ENCODE measurements at places on chromosomes 11 and 22. TPM values are rescaled to one million over a fixed set of nuclear protein-coding genes. Genes with fewer than 3 reads are reported as not detected.

GRCh38 chr22:36369922-36370791 lies 17.6 kb downstream of the MYH9 start:
- H3K4me1 ChIP-seq, result peaks cover 100% of the 10 kb centered on the region
- no peaks in the 10 kb centered on the region for H3K27me3 ChIP-seq
- no peak for DNase-seq

OR10G6 gene
- not detected for total RNA-seq

DNA sequence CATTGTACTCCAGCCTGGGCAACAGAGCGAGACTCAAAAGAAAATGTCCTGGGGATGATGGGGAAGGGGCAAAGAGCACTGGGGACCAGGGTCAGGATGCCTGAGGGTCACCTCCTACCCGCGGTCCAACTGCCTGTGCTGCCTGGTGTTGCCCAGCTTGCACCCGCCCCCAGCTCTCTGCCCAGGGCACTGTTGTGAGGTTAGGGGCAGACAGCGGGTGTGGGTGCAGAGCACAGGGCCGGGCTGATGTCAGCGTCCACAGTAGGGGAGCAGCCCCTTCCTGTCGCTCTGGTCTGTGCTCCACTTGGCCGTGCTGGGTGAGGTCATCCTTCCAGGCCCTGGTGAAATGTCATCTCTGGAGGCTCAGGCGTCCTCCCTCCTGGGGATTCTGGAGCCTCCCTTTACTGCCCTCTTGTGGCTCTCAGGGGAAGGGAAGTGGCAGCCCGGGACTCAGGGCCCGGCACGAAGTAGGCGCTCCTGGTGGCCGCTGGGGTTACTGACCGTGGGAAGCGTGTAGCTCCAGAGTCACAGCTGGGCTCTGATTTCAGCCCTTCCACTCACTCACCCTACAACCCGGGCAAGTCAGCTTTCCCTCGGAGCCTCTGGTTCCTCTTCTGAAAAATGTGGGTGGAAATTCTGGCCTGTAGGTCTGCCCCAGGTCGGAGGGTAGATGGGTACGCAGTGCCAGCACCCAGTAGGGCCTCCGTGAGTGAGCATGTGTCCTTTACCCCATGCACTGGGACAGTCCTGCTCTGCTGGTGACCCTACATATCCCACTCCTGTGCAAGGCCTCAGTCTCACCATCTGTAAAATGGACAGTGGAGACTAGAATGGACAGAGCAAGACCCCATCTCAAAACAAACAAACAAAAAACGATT lies 17.3 kb upstream of the PRR5 start:
- DNase-seq, result peak; percentile 77
- H3K4me3 ChIP-seq, result no peak overlapping the region
- peak overlapping the region; percentile 24 for H3K27ac ChIP-seq
- no peaks in the 10 kb centered on the region for H3K27me3 ChIP-seq
- H3K4me1 ChIP-seq, result peaks cover 38% of the 10 kb centered on the region

DNA sequence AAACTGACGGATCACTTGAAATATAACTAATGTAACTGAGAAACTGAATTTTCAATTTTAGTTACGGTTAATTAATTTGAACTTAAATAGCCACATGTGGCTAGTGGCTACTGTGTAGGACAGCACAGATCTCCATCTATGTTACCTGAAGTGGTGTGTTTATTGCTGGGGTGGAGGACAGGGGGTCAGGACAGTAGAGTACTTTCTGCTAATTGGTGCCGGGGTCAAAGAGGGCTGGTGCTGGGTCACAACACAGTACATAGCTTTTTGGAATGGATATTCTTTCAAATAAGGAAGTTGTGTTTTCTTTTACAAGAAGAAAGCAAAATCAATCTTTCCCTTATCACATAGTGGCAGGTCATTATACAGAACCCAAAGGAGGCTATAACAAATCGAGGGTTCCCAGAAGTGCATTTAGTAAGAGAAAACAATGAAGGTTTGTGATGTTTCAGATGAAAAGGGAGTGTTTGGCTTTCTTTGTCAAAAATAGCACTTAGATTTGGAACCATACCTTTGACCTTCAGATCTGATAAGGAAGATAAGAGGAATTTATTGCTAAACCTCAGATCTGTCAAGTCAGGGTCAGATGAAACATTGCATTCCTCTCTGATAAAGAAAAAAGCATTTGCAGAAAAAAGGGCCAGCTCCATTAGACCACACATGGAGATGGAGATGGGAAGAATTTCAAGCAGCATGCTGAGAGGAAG lies 384.5 kb downstream of the AASDHPPT start:
- H3K36me3 ChIP-seq, result no peaks in the 10 kb centered on the region
- H3K4me1 ChIP-seq, result no peaks in the 10 kb centered on the region
- H3K27me3 ChIP-seq, result no peaks in the 10 kb centered on the region
- H3K27ac ChIP-seq, result no peak overlapping the region

RIN1 gene
- 1.5 TPM for total RNA-seq

GRCh38 chr22:23698094-23698493 lies 7.3 kb downstream of the RGL4 start:
- no peak overlapping the region for H3K27ac ChIP-seq
- H3K4me3 ChIP-seq, result no peak overlapping the region
- H3K36me3 ChIP-seq, result peaks cover 41% of the 10 kb centered on the region
- H3K27me3 ChIP-seq, result no peaks in the 10 kb centered on the region

FJX1 gene
- total RNA-seq, result 0.26 TPM

DNA sequence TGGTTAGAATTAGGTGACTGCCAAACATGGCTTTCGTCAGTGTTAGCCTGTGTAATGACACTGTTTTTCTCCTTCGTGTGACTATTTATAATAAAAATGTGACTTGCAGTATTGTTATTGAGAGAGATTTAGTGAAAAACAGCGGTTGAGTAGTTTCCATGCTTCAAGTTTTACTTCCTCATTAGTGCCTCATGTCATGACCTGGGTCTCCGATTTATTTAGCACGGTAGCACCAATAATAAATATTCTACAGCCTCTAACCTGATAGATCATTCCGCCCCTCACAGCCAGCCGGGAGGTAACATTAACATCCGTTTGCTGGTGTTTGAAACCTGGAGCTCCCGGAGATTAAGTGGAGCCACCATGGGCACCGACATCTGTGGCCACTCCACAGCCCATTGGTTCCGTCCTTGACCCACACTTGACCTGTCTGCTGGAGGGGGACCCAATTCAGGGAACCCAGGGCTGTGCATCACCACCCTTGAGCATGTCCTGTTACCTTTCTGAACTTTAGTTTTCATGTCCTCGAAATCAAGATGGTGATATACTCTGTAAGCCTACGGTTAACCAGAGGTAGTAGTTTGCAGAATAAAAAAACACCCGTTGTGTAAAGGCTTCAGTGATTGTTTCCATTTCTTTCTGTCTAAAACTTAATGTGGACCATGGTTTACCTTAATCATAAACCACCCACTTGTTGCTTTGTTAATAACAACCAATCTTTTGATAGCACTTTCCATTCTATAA lies 104.1 kb downstream of the ATXN10 start:
- no peak overlapping the region for H3K27ac ChIP-seq
- DNase-seq, result no peak
- H3K4me3 ChIP-seq, result no peak overlapping the region
- H3K36me3 ChIP-seq, result no peaks in the 10 kb centered on the region
- no peaks in the 10 kb centered on the region for H3K4me1 ChIP-seq
- no peaks in the 10 kb centered on the region for H3K27me3 ChIP-seq

GRCh38 chr11:123055191-123055901 lies 6.6 kb downstream of the HSPA8 start:
- no peak overlapping the region for H3K27ac ChIP-seq
- H3K4me3 ChIP-seq, result no peak overlapping the region
- no peak for DNase-seq
- peaks cover 58% of the 10 kb centered on the region for H3K4me1 ChIP-seq

GRCh38 chr22:17115945-17116565 lies 5.1 kb downstream of the TMEM121B start:
- no peak overlapping the region for H3K27ac ChIP-seq
- DNase-seq, result no peak
- peaks cover 56% of the 10 kb centered on the region for H3K4me1 ChIP-seq
- H3K27me3 ChIP-seq, result no peaks in the 10 kb centered on the region
- no peaks in the 10 kb centered on the region for H3K36me3 ChIP-seq
- H3K4me3 ChIP-seq, result peak overlapping the region; percentile 23

DNA sequence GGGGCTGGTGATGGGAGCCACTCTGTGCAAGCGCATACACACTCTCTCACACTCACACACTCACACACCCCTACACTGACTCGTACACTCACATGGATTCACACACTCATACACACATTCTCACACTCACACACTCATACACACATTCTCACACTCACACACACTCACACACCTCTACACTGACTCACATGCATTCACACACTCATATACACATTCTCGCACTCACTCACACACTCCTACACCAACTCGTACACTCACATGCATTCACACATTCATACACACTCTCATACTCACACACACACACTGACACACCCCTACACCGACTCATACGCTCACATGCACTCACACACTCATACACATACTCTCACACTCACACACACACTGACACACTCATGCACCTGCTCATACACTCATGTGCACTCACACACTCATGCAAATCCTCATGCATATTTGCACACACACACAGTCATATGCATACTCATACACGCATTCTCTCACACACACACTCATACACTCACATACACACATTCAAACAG lies 5.1 kb downstream of the KRTAP5-11 start:
- H3K27me3 ChIP-seq, result no peaks in the 10 kb centered on the region
- no peaks in the 10 kb centered on the region for H3K4me1 ChIP-seq
- H3K36me3 ChIP-seq, result no peaks in the 10 kb centered on the region
- H3K27ac ChIP-seq, result no peak overlapping the region
- DNase-seq, result no peak

DNA sequence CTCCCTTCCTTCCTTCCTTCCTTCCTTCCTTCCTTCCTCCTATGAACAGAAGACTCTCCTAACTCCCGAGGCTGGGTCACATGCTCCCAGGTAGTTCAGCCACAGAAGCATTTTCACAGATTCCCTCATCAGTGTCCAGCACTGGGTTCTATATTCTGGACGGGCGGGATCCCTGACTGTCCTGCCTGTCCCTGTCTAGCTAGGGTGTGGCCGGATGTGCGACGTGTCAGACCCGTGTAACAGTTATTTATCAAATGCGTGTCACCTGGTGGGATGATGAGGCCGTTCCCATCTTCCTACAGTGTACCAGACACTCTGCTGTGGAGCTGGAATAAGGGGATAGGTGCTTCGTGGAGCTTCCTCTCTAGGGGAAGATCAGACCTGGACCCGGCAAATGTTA lies 901.0 kb downstream of the BRD1 start:
- no peaks in the 10 kb centered on the region for H3K27me3 ChIP-seq
- no peak overlapping the region for H3K4me3 ChIP-seq
- H3K36me3 ChIP-seq, result no peaks in the 10 kb centered on the region
- DNase-seq, result no peak

GRCh38 chr11:115206365-115207022 lies 297.7 kb downstream of the CADM1 start:
- DNase-seq, result no peak
- H3K4me1 ChIP-seq, result no peaks in the 10 kb centered on the region
- no peaks in the 10 kb centered on the region for H3K27me3 ChIP-seq
- no peak overlapping the region for H3K4me3 ChIP-seq
- H3K36me3 ChIP-seq, result no peaks in the 10 kb centered on the region

DAGLA gene
- 0.11 TPM for total RNA-seq

EHF gene
- 0.20 TPM for total RNA-seq

DNA sequence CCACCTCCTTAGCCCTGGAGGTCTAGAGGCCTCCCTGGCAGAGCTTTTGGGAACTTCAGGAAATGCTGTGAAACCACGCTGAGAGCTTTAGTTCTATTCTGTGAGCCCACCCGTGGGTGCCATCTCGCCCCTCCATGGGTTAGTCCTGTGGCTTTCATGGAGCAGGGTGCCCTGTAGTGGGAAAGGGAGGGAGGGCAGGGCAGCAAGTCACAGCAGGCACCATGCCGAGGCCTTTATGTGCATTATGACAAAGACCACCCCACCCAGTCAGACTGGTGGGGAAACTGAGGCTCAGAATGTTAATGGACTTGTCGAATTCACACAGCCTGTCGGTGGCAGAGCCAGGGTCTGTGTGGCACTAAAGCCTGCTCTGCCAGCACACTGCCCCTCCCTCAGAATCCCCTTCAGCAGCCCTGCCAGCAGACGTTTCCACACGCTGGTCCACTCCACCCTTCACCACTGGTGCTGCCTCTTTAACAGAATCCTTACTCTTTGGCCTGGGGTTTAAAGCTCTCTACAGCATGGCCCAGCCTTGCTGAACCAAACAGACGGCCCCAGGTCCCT lies 13.4 kb downstream of the TMPRSS13 start:
- no peaks in the 10 kb centered on the region for H3K36me3 ChIP-seq
- no peak overlapping the region for H3K4me3 ChIP-seq
- no peaks in the 10 kb centered on the region for H3K4me1 ChIP-seq
- no peak for DNase-seq
- H3K27me3 ChIP-seq, result no peaks in the 10 kb centered on the region

KIRREL3 gene
- total RNA-seq, result not detected

DNA sequence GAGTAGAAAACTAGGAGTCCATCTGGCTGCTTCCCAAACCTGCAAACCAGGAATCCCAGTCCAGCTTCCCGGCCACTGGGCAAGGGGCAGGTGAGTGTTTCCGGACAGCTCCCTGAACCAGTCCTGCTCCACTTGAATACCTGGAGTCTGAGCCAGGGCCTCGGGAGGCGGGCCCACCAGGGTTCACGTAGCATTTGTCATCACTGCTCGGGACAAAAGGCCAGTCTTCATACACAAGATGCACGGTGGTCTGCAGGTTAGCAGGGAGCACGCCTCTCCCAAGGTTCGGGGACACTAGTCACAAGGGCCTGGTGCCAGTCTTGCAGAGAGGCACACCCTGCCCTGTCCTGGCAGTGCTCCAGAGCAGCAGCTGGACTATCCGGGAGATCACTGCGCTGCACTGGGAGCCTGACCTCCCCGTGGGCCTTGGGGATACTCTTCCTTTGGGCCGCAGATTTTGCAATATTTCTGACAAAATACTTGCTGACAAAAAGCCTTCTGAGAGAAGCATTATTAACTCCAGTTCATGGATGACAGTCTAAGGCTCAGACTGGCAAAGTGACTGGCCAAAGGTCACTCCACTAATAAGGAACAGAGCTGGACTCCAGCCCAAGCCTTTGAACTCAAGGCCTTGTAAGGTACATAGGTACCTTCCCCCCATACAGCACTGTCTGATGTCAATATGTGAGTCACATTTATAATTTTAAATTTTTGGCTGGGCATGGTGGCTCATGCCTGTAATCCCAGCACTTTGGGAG lies 25.1 kb downstream of the CD6 start:
- no peak overlapping the region for H3K27ac ChIP-seq
- no peaks in the 10 kb centered on the region for H3K27me3 ChIP-seq
- H3K4me3 ChIP-seq, result no peak overlapping the region
- DNase-seq, result no peak

SCGB1A1 gene
- not detected for total RNA-seq

RIMBP3B gene
- total RNA-seq, result 0.35 TPM

DNA sequence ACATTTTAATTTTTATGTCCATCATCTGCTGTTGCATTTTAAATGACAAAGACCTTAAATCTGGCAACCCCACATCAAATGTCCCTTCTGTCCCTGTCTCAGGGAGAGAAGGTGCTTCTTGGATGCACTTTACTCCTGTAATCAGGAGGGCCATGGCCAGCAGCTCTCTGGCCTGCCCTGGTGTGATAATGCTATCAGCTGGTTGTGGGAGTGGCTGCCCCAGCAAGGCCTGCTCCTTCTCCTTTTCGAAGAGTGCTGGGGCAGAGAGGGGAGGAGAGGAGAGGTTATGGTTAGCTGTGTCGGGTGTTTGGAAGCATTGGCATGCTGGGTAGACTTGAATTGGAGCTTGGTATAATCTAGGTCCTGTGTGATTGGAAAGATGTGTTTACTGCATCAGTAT lies 12.8 kb downstream of the TNRC6B start:
- H3K27me3 ChIP-seq, result no peaks in the 10 kb centered on the region
- peaks cover 64% of the 10 kb centered on the region for H3K4me1 ChIP-seq
- DNase-seq, result no peak
- no peak overlapping the region for H3K4me3 ChIP-seq

All from CD8-positive, alpha-beta memory T cell (primary cell).